Fibroblast of skin of abdomen (primary cell): ENCODE measurements at places on chromosomes 16 and 17.
A peak's percentile ranks its signal among the peaks of the same experiment; 100 is the strongest.

DNA sequence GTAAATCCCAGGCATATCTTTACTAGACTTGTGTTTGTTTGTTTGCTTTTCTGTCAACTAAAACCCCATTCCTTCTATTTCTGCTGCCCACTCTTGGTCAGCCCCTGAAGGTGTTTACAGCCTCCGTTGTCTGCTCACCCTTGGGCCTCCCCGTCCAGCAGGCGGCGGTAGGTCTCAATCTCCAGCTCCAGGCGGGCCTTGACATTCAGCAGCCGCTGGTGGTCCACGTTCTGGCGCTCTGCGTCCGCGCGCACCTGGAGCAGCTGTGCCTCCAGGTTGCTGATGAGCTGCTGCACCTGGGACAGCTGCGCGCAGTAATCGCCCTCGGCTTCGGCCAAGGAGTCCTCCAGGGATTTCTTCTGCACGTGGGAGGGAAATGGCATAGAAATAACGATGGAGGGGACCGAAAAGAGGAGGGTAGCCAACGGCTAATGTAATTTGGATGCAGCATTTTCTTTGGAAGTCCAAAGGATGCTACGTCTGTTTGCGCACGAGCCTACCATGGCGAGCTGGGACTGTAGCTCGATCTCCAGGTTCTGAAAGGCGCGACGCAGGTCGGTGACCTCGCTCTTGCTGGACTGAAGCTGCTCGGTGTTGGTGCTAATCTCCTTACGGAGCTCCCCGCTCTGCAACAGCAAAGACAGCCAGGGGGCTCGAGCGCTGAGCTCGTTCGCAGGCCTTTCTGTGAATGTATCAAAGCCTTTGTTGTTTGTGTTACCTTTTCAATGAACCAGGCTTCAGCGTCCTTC lies 3.9 kb downstream of the KRT12 start:
- DNase-seq: peak; percentile 14

GRCh38 chr16:58128181-58128631 lies 975 bp downstream of the CFAP20 start:
- no peak for DNase-seq

- DNase-seq: peak; percentile 34
These were observed 102.8 kb downstream of the FOXL1 start for GRCh38 chr16:86681031-86681756.

- DNase-seq: no peak
These were observed 1.2 kb downstream of the COASY start for GRCh38 chr17:42563143-42563509.

DNA sequence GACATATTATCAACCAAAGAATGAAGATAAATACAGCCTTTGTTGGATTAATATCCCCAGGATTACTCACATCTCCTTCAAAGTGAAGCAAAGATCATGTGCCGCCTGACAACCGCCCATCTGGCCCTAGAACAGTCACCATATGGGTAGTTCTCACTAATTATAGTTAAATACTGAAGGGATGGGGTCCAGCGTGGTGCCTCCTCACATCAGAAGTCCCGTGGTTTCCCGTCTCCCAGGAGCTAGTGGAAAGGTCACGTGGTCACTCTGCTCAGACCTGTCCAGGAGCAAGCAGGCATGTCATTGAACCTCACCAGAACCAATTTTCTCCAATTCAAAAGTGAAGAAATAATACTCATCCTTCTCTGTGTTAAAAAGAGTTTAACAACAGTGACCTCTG lies 434.5 kb downstream of the SHISA9 start:
- no peak for DNase-seq

DNA sequence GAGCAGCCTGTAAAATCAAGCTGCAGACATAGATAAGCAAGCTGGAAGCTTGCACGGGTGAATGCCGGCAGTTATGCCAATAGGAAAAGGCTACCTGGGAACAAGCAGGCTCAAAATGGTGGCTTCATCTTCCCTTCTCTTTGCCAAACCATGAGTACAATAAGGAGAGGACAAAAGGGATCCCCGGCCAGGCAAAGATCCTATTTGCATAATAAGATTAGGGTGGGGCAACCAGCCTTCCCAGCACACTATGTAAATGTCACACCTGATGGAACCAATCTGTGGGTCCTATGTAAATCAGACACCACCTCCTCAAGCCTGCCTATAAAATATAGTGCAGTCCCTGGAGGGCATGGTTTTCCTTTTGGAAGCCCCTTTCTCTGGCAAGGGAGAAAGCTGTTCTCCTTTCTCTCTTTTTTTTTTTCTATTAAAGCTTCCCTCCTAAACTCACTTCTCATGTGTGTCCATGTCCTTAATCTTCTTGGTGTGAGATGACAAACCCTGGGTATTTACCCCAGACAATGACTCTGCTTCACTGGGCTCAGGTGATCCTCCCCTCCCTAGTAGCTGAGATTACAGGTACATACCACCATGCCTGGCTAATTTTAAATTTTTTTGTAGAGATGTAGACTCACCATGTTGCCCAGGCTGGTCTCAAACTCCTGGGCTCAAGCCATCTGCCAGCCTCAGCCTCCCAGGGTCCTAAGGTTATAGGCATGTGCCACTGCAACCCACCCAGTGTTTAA lies 44.2 kb downstream of the PSMD12 start:
- no peak for DNase-seq

DNA sequence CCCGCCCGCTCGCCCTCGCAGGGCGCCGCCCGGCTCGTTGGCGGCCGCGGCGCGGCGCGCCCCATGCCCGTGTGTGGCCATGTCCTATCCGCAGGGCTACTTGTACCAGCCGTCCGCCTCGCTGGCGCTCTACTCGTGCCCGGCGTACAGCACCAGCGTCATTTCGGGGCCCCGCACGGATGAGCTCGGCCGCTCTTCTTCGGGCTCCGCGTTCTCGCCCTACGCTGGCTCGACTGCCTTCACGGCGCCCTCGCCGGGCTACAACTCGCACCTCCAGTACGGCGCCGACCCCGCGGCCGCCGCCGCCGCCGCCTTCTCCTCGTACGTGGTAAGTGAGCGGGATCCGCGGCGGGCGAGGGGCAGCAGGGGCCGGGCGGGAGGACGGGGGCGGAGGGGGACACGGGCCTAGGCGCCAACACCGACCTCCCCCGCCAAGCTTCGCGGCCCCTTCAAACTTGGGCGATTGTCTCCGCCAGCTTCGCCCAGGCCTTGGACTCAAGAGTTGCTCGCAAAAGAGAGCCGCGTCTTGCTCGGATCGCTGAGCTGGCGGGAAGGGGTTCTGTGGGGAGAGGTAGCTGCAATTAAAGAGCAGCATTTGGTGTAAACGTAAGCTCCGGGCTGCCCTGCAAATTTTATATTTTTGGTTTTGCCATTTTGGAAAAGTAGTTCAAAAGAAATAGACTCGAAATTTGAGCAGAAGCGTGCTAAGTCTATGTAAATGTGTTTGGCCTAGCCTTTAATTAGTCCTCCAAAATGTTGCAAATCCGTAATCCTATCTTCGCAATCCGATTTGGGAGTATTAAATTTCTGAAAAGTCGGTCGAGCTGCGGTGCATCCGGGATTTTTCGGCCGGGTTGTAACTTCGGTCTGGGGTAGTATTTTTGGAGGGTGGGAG lies 702 bp downstream of the IRX5 start:
- DNase-seq: peak; percentile 43

GRCh38 chr17:65900216-65900615 lies 291.7 kb downstream of the CEP112 start:
- DNase-seq: no peak

GRCh38 chr17:21283482-21284318 lies 811 bp upstream of the MAP2K3 start:
- DNase-seq: no peak

DNA sequence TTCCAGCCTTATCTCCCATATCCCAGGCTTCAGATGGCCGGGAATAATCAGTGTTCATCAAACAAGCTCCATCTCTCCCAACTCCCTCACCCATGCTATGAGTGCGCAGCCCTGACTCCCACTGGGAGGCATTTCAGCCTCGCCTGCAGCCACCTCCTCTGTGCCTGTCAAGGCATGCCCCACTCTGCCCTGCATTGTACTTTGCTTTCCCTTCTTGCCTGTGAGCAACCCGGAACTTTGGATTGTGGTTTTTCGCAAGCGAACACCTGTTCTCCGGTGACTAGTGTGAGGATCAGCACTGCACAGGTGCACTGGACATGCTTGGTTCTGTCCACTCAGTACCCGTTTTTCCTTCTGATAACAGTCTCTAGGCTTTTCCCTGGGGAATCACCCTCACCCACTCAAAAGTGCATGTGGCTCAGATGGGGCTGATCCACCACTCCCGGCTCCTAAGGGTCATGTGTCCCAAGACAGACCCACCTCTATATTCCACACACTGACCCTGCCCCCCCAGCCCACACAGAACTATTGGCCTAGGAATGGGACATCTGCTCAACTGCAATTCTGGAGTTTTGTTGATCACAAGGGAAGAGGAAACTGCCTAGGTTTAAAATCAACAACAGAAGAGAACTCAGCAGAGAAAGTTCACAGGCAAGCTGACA lies 9.1 kb downstream of the CHST6 start:
- no peak for DNase-seq

- DNase-seq: peak; percentile 76
These were observed 36.7 kb downstream of the STAT5A start for GRCh38 chr17:42325026-42325425.

GRCh38 chr16:85055493-85056210 lies 28.1 kb downstream of the KIAA0513 start:
- DNase-seq: peak; percentile 48

DNA sequence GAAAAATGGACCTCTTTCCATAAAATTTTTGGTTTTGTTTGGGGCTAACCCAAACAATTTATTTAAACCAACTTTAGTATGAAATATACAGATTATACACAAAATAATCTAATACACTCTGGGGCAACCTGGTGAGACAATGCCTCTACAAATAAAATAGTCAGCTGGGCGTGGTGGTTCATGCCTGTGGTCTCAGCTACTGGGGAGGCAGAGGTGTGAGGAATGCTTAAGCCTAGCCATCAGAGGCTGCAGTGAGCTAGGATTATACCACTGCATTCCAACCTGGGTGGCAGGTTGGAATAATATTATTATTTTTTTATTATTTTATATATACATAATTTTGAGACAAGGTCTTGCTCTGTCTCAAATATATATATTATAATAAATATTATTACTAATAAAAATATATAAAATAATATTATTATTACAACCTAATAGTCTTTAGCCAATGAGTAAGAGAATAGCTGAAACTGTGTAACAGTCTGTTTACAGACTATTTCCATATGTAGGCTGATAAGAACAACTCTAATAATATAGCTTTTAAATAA lies 50.5 kb downstream of the GLG1 start:
- peak; percentile 21 for DNase-seq

DNA sequence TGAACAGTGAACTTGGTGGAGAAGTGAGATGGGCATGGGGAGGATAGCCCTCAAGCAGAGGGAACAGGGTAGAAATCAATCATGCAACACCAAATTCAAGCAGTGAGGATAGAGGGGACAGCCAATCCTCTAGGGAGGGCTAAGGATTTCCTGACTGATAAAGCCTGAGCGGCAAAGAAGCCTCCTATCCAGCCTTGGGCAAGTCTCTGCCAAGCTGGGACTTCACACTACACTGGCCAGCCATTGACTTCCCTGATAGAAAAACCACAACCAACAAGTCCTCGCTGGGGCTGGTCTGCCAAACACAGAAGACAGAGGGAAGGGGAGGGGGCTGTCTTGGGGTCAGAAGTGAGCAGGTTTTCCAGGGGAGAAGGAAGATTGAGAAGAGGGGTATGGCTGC lies 2.5 kb upstream of the FBXL19 start:
- DNase-seq: no peak

DNA sequence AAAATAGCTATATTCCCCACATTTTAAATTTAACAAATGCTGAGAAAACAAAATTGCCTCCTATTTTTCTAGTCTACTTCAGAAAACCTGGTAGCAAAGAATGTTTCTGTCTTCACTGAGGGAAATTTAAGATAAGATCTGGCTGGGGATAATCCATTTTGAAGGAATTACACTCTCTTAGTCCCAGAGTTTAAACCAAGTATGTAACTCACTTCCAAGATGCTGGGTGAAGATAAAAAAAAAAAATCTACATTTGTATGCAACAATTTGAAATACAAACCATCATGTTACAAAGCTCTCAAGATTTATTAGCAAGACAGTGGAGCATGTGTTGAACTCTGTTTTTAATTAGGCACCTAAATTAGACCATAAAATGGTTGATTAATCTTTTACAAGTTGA lies 5.7 kb downstream of the HS3ST3B1 start:
- peak; percentile 75 for DNase-seq

DNA sequence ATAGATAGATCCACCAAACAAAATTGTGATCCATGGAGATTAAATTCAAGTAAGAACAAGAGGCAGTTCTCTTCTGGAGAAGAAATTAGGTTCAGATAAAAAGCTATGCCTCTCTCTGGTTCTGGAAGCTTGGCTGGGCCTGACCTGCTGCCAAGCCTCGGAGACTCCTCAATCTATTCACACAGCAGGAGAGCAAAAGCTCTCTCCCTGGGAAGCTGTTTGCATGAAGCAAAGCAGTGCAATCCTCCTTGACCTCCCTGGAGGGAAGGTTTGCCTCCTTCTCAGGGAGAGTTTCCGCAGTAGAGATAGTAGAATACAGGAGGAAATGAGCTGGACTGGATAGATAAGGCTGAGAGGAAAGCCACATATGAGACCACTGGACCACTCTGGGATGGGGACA lies 78.1 kb upstream of the GNAO1 start:
- DNase-seq: no peak

DNA sequence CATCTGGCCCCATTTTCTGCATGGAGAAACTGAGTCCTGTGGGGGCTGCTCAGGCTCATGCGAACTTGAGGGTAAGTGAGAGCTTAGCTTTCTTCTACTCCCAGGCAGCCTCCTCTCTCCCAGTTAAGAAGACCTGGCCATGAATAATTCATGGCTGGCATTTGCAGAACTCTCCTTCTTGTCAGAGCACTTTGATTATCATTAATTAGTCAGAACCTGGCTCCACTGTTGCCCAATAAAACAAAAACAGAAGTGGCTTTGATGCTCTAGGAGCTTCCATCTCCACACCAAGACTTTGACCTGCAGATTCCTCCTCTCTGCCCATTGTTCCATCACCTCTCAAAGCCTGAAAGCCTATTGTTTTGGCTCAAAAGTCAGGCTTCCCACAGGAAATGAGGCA lies 45.5 kb upstream of the CDH3 start:
- DNase-seq: no peak

DNA sequence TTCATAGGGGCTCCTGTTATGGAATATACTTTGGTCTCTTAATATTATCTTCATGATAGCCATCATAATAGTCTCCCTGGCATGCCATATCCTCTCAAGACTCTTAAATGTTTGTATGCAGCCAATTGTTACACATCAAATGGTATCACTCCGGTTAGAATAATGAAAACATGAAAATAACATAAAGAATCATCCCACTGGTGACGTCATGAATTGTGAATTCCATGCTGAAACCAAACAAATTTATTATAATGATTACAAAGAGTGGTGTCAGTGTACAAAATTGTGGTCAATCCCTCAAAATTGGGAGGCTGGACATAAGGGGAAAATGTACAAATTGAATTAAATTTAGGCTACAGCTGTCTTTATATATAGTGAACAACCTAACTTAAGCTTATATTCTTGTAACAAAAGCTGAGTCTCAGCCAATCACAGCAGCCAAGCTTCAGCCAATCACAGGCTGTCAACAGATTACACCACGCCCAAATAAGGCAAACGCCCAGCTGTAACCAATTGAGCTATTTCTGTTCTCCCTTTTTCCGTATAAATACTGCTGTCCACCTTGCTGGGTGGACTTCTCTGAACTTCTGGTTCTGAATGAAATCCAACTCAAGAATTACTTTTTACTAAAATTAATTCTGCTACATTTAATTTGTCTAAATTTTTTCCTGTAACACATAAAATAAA lies 156.1 kb downstream of the CHD9NB start:
- no peak for DNase-seq
